ENCODE measurements at places on chromosomes 5 and 9.

GRCh38 chr9:112764837-112765236 is 14.3 kb downstream of the SNX30 start:
- no peaks in the 10 kb centered on the region for H3K4me1 ChIP-seq
- no peak overlapping the region for H3K4me3 ChIP-seq
- no peaks in the 10 kb centered on the region for H3K27me3 ChIP-seq
- peak; percentile 73 for DNase-seq

GRCh38 chr9:93200989-93201334 is 17.0 kb downstream of the WNK2 start:
- H3K4me3 ChIP-seq: no peak overlapping the region
- no peak for DNase-seq
- no peaks in the 10 kb centered on the region for H3K36me3 ChIP-seq
- H3K27ac ChIP-seq: peak overlapping the region; percentile 91

DNA sequence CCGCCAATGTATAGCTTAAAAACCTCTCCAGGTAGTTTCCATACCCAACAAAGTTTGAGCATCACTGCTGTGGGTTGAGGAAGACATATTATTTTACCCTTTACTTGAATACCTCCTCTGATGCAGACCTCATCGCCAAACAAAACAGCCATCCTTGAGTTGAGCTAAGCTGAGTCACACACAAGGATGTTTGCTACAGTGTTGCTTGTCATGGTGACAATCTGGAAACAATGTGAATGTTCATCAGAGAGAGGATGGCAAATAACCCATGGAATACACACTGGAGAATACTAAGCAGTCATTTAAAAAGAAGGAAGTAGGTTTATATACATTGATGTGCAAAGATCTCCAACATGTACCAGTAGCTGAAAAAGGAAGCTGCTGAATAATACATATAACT is 41.1 kb upstream of the TCF7 start:
- no peak overlapping the region for H3K27ac ChIP-seq
- H3K36me3 ChIP-seq: no peaks in the 10 kb centered on the region
- H3K27me3 ChIP-seq: no peaks in the 10 kb centered on the region
- no peak overlapping the region for H3K4me3 ChIP-seq
- no peak for DNase-seq
- H3K4me1 ChIP-seq: peaks cover 4% of the 10 kb centered on the region

- no peaks in the 10 kb centered on the region for H3K27me3 ChIP-seq
- H3K4me3 ChIP-seq: no peak overlapping the region
- no peaks in the 10 kb centered on the region for H3K4me1 ChIP-seq
These were observed 64.6 kb upstream of the TAF11L2 start for GRCh38 chr5:17433406-17433805.

- no peak for DNase-seq
- H3K27me3 ChIP-seq: no peaks in the 10 kb centered on the region
- no peak overlapping the region for H3K4me3 ChIP-seq
- H3K4me1 ChIP-seq: peaks cover 10% of the 10 kb centered on the region
- H3K36me3 ChIP-seq: no peaks in the 10 kb centered on the region
These were observed 3.0 kb upstream of the RGS14 start for GRCh38 chr5:177354711-177355110.
